ENCODE measurements at places on chromosomes 13 and 19.

DNA sequence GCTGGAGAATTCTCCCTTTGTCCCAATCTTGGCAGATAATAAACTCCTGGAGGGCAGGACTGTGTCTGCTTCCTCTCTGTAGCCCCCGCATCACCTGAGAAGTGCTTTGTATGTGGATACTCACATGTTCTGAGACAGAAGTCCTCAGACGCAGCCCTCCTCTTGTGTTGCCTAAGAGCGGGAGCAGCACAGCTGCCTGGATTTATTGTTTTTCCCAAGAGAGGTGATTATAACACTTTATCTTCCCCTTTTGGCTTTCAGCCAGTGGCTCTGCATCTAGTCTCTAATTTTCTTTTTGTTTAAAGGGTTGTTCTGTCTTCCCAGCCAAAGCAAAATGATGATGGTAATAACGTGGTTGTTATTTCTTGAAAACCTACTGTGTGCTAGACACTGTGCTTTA is 36.1 kb downstream of the OLFM4 start:
- DNase-seq, result no peak

- peak; percentile 67 for DNase-seq
Observed at GRCh38 chr13:44668688-44669087, 92.6 kb upstream of the TSC22D1 start.

GRCh38 chr13:109809216-109809932 is 23.0 kb upstream of the IRS2 start:
- DNase-seq, result no peak

DNA sequence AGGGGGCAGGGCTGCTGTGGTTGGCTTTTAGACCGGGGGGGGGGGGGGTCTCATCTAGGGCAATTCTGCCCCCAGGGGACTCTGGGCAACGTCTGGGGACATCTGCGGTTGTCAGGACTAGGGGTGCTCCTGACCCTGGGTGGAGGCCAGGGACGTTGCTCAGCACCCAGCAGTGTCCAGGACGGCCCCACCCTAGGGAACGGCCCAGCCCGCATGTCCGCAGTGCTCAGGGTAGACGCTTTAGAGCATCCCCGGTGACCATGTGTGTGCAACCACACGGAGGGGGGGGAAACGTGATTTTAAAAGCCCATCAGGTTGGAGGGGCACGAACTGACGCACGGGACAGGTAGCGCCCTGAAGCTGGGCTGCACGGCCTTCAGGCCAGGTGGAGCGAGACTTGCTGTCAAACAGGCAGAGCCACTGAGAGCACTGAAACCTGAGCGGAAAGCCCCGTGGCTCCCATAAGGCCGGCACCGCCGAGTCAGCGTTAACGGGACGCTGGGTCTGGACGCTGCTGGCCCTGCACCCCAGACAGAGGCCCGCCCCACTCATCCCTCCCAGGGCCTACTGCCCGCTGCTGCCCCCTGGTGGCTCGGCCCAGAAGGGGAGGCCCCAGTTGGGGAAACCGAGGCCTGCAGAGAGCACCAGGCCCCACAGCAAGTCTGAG is 8.3 kb downstream of the CACTIN start:
- no peak for DNase-seq

DNA sequence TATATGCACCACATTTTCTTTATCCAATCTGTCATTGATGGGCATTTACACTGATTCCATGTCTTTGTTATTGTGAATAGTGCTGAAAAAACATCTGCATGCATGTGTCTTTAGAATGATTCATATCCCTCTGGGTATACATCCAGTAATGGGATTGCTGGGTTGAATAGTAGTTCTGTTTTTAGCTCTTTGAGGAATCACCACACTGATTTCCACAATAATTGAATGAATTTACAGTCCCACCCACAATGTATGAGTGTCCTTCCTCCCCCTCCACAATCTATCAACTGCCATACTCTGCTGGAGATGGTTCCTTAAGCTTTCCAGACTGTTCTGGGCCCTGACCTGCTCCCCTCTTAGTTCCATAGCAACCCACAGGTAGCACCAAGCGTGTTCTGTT is 667.0 kb downstream of the LIG4 start:
- DNase-seq, result no peak

- no peak for DNase-seq
Observed at GRCh38 chr13:102326381-102327118, 75.3 kb downstream of the FGF14 start.

GRCh38 chr13:66205807-66206206 is 1024.3 kb downstream of the PCDH9 start:
- no peak for DNase-seq

DNA sequence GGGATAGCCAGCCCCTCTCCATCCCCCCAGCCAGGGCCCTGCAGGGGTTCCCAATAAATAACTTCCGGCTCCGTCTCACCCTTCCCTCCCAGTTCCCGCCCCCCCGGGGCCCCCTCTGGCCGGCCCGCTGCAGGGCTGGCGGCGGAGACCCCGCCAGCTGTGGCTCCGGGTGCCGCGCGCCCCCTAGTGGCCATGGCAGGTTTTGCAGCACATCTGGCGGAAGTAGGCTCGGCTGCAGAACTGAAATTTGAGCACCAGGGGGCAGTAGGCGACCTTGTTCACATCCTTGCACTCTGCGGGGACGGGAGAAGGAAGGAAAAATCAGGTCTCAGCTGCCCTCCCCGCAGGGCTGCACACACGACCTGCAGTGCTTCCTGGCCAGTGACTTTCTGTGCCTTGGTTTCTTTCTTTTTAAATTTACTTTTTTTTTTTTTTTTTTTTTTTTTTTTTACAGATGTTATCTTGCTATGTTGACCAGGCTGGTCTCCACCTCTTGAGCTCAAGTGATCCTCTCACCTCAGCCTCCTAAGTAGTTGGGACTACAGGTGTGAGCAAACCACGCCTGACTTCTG is 3.6 kb upstream of the MYO1F start:
- DNase-seq, result peak; percentile 61

DNA sequence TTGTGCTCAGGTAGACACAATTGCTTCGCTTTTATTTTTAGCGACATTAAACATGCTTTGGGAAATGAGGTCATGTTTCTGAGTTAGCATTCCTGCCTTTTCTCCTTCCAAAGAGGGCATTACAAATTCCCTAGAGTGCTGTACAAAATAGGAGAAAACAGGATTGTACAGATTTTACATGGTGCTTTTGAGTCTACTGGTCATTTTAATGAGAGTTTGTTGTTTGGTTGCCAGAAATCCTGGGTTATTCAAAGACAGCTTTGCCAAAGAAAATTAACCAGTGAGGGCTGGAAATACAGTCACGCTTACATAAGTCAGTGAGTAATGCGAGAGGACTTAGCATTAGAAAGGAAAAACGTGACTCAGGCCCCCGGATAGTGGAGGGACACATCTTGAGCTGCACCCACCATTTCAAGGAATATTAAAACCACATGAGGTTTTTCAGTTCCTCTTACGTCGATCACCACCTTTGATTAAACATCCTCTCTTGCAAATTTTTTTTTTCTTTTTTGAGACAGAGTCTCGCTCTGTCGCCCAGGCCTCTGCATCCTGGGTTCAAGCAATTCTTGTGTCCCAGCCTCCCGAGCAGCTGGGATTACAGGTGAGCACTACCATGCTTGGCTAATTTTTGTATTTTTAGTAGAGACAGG is 55.4 kb downstream of the SACS start:
- peak; percentile 97 for DNase-seq

- DNase-seq, result no peak
Observed at GRCh38 chr19:46785980-46786235, 2.5 kb downstream of the SLC1A5 start.

GRCh38 chr13:109840201-109840892 is 54.0 kb upstream of the IRS2 start:
- DNase-seq, result no peak

GRCh38 chr19:33333642-33334041 is 31.3 kb upstream of the CEBPA start:
- no peak for DNase-seq

- no peak for DNase-seq
Observed at GRCh38 chr13:26694609-26695359, 65.8 kb downstream of the GPR12 start.

DNA sequence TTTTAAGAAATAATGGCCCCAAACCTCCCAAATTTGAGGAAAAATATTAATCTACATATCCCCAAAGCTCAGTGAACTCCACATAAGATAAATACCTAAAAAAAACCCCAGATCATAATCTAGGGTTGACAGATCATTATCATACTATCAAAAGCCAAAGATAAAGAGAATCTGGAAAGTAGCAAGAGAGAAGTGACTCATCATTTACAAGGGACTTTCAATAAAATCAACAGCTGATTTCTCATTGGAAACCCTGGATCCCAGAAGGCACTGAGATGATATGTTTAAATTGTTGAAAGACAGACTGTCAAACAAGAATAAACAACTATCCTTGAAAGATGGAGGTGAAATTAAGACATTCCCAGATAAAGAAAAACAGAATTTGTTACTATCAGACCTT is 199.3 kb downstream of the KCNRG start:
- no peak for DNase-seq

- DNase-seq, result peak; percentile 62
Observed at GRCh38 chr13:44904967-44905366, 84.3 kb downstream of the NUFIP1 start.
